ENCODE measurements at places on chromosomes 2 and 18.

DNA sequence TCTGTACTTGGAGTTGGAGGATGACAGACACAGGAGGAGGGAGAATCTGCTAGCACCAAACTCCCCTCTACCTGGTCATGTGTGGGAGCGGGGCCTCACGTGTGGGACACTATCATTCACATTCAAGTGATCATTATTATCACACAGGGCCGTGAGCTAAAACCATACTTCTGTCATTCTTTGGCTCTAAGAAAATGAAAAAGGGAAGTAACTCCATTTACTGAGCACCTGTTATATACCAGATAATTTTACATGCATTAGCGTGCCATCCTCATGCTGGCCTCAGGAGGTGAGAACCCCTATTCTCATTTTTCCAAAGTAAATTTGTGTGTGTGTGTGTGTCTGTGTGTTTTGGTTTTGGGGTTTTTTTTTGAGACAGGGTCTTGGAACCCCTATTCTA is 150.1 kb downstream of the GLI2 start:
- DNase-seq, result no peak

- no peak for DNase-seq
These were observed 54.3 kb downstream of the TTC21B start for GRCh38 chr2:165899311-165899710.

DNA sequence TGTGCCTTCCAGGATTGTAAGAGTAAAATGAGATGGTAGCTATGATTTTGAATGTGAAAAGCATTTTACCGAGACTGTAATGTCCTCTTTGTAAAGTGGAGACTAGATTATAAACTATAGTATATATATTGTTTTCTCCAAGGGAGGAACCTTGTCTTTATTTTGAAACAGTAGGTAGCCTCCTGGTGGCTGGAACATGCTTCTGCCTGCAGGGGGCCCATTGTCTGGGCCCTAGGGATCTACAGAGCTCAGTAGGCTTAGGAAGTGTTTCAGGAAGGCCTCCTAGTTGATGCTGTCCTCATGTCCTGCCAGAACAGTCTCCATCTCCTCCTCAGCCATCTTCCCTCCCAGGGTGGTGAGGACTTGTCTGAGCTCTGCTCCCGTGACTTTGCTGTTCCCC is 3.0 kb downstream of the PIKFYVE start:
- DNase-seq, result no peak

DNA sequence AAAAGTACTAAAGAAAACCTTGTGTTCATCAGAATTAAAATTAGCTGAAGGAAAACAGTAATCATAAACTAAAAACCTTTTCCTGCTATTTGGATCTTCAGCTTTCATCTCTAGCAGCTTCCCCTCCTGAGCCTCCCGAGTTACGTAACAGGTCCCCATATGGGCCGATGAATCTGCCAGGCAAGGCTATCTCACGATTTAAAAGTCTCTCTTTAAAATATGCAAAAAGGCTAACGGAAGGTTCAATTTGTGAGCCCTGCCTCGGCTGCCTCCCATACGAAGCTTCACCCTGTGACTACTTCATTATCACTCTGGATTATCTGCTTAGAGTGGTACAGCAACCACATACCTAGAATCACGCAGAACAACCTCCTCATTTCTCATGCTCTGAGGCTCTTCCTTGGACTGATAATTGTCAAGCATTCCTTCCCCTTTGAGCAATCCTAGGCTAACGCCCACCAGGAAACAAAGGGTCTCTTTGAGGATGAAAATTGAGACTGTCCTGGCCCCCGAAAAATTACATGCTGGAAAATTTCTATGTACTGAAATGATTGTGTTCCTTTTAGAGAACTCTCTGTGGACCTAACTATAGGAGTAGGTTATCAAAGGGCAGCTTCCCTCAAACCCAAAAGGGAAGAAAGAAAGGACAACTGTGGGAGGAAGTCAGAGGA is 147.4 kb downstream of the ZEB2 start:
- DNase-seq, result no peak

DNA sequence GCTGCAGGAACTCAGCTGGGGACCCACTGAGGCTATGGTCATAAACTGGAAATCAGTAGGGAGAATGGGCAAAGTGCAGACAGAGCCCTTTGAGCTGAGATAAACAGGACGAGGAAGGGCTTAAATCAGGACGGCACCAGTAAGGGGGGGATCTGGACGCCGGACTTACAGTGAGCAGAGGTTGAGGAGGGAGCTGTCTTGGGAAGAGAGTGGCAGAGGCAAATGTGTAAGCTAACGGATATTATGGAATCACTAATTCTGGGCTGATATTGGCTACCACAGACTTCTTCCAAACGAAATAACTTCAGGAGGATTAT is 539 bp downstream of the CYP27A1 start:
- DNase-seq, result no peak

- no peak for DNase-seq
These were observed 21.6 kb upstream of the CACNB4 start for GRCh38 chr2:152120430-152120829.

DNA sequence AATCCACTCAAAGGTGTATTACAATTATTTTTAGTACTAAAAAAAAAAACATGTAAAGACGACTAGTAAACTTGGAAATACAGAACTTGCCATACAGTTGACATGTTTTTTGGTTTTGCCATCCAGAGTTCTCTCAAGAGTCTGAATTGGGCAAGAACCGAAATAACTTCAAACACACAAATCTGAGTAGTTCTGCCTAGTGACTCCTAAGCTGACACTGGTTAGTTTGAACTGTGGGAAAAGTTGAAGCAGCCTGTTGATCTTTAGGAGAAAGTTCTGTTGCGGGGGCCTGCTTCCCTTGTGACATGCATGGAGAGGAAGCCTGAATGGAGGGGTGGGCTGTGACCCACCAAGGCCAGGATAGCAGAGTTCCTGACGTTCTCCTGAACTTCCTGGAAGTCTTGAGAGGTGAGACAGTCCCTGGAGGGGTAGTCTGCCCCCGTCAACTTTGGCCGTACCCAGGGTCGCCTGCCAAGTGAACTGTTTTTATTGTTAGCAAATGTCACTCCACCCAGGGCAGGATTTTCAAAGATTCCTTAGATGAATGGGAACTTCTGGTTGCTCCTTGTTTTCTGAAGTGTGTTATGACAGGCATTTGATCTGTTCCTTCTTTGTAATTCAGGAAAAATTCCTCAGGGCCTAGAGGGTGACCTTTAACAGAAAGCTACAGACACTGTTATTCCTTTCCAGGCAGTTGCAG is 85.6 kb upstream of the SPTBN1 start:
- no peak for DNase-seq

DNA sequence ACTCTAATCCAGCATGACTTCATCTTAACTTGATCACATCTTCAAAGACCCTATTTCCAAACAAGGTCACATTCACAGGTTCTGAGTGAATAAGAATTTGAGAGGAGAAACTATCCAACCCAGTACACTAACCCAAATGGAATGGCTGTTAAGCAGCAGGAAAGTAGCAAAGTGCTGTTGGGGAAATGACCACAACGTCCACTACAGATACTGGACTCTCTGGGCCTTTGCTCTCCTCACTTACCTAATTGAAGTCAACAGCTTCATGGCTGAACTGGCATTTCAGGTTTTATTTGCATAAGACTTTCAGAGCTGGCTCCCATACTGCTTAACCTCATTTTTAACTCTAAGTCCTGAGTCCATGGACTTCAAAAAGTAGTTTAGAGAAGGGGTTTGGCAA is 38.0 kb upstream of the ACVR2A start:
- no peak for DNase-seq

GRCh38 chr2:236661061-236661761 is 91.6 kb downstream of the ACKR3 start:
- no peak for DNase-seq

DNA sequence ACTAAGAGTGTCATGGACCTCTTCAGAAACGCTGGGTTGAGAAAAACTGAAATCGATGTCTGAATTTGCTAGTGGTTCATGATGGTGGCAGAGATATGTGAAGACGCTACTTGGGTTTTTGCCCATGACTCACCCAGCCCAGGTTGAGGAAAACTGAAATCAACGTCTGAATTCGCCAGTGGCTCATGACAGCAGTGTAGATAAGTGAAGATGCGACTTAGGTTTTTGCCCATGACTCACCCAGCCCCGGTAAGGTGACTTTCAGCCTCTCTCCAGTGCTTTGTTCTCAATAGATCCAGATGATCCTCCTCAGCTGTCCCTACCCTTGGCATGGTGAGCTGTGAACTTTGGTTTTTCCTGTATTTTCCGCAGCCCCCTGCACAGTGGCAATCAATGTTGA is 105.3 kb upstream of the SIX3 start:
- DNase-seq, result no peak

- no peak for DNase-seq
These were observed 20.9 kb downstream of the RAB10 start for GRCh38 chr2:26054598-26055348.

Data from dermis microvascular lymphatic vessel endothelial cell (primary cell).